Substantia nigra (tissue), 51 donors: ENCODE measurements at places on chromosomes 7 and 10.
A peak's percentile ranks its signal among the peaks of the same experiment; 100 is the strongest.

GRCh38 chr10:59012839-59013238 lies 163.6 kb upstream of the PHYHIPL start:
- DNase-seq, result no peak

DNA sequence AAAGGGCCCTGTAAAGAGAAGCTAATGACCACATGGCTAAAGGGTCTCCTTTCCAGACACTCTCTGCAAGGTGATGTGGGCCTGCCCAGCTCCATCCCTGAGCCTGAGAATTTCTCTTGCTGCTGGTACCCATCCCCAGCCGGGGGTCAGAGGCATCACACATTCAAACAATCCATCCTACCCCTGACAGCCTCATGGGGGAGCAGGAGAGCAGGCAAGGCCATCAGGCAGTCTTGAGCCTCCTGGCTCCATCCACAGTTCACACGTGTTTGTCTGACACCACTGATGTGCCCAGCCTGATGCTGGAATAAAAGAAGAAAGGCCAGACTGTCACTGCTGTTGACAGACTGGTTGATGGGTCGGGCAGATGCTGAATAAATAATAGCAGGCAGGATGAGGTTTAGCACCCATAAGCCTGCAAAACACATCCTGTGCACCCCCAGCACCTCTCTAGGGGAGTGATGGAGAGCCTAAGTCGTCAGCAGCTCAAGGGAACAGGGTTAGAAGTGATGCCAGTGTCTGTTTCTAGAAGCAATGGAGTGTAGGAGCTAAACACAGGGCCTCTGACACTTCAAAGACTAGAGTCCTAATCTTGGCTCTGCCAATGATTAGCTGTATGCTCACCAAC lies 43.5 kb downstream of the TLL2 start:
- peak; percentile 19 for DNase-seq

GRCh38 chr7:27920281-27920946 lies 180.5 kb downstream of the TAX1BP1 start:
- DNase-seq, result no peak

GRCh38 chr7:136911344-136911743 lies 42.9 kb downstream of the CHRM2 start:
- no peak for DNase-seq

GRCh38 chr7:107728276-107728675 lies 15.7 kb upstream of the CBLL1 start:
- no peak for DNase-seq

DNA sequence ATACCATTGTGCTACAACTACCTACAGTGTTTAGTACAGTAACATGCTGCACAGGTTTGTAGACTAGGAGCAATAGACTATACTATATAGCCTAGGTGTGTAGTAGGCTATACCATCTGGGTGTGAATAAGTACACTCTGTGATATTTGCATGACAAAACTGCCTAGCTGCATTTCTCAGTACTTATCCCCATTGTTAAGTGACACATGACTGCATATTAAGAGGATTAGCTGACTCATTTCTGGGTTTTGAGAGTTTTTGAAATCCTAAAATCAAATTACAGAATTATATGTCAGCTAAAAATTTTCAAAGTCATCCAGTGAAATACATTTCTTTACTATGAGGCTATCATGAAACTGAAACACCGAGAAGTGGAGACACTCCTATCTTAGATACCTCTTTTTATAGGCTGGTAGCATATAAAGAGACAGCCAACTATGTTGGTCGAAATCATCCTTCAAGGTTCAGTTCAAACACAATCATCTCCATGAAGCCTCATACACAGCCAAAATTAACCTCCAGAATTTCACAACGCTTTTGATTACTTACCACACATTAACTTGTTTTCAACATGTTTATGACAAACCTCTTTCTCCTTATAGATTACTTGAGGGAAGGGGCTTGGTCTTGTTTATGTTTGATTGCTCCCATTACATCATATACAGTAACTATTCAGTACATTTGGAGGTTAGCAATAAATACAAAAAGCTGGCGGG lies 89.8 kb upstream of the ANK3 start:
- DNase-seq, result no peak

- no peak for DNase-seq
Measured at GRCh38 chr10:125231116-125231812, 70.9 kb upstream of the CTBP2 start.

GRCh38 chr10:127279334-127279774 lies 83.0 kb upstream of the INSYN2A start:
- DNase-seq, result no peak

GRCh38 chr10:132054564-132054963 lies 11.2 kb upstream of the JAKMIP3 start:
- no peak for DNase-seq

- DNase-seq, result no peak
Measured at GRCh38 chr7:115831371-115831770, 199.2 kb downstream of the TFEC start.

DNA sequence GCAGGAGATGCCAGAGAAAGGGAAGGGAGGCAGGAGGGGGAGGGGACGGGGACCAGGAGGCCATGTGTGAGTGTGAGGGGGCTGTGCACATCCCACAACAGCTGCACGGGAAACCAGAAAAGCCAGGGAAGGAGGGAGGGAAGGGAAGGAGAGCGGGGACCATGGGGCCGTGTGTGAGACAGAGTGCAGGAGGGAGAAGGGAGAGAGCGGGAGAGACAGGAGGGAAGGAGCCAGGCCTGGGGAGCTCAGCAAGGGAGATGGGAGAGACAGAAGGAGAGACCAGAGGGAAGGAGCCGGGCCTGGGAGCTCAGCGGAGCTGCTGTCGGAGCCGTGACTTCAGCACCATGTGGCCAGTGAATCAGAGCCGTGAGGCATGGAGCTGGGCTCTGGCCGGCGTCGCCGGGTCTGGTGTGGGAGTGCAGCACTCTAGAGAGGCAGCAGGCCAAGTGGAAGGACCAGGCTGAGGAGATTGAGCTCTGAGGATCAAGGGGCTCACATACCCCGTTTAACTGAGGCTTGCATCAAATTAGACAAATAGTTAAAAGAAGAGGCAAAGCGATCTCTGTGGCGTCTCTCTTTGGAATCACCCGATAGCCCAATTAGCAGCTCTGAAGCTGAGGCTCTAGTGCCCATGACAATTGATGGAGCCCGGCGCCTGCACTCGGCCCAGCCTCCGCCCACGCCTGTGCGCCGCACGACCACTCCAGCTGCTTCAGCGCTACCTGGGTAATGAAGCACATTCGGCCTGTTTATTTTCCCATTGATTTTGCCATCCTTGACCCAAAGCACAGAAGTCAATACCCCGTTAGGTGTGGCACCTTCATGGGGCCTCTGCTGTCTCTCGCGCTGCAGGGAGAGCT lies 150.4 kb downstream of the MAD1L1 start:
- DNase-seq, result no peak

- DNase-seq, result no peak
Measured at GRCh38 chr7:25662841-25663800, 434.8 kb upstream of the NPVF start.

DNA sequence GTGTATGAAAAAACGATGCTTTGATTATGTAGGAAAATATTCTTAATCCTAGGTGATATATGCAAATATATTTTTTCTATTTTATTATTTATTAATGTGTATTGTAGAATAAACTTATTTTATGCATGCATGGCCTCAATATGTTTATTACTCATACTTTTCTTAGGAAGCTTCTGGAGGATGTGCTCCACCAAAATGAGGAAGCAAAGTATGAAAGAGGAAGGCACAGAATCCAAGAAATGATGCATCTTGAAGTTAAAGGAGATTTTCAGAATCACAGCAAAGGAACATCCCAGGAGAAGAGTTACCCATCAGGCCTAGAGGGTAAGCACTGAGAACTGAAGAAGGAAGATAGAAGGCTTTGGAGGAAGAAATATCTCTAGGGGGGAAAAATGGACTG lies 35.0 kb upstream of the MRPS16 start:
- DNase-seq, result no peak

DNA sequence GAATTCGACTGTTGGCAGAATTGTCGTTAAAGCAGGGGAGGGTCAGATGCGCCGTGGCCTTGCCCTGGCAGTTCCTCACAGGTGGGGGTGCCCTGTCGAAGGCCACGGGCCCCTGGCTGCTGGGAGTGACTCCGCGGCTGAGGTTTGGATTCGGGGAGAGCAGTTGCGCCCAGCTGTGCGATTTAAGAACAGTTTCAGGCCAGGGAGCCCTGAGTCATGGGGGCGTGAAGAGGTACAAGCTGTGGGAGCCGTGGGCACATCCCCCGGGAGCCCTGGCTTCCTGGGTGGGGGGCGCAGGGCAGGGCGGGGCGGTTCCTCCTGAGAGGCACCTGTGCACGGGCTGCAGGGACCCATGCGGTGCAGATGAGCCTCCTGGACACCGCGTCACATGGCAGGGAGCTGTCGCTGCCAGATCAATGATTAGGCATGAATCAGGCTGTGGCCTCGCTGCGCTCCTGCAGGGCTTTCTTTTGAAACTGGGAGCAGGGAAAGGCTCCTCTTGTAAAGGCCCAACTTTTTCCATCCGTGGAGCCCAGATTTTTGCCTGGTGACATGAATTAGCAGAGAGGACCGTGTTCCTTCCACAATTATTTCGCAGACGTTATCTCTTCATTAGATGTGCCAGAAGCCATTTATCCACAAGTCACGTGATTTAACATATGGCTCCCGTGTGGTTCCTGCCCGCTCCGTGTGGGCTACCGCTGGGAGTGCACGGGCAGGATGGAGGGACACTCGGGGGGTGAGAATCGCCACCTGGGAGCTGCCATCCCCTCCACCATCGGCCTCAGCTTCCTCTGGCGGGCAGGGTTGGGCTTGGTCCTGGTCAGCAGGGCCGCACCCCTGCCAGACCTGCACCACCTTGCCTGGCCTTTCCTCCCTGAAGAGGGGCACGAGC lies 918 bp downstream of the PWWP2B start:
- no peak for DNase-seq

GRCh38 chr10:12556039-12556438 lies 206.7 kb downstream of the CAMK1D start:
- no peak for DNase-seq

- no peak for DNase-seq
Measured at GRCh38 chr10:52756966-52757365, 15.6 kb downstream of the MBL2 start.

GRCh38 chr7:47552621-47553020 lies 29.3 kb downstream of the TNS3 start:
- DNase-seq, result no peak

- DNase-seq, result no peak
Measured at GRCh38 chr10:88896372-88896993, 16.4 kb downstream of the STAMBPL1 start.

DNA sequence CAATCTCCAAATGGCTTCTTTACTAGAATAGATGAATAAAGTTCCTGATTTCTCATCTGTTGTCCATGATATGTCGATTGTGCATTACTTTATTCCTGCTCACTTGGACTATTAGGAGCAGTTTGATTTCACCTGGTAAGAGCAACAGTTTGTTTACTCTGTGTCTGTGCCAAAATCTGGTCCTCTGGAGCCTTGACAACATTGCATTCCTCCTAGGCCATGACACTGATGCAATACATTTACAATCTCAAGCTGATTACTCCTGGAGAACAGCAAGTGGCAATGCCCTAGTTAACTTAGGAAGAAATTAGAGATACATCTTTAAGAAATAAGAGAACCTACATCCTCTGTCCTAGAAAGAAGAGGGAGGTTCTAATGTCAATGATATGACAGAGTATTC lies 71.8 kb downstream of the SGCE start:
- no peak for DNase-seq

DNA sequence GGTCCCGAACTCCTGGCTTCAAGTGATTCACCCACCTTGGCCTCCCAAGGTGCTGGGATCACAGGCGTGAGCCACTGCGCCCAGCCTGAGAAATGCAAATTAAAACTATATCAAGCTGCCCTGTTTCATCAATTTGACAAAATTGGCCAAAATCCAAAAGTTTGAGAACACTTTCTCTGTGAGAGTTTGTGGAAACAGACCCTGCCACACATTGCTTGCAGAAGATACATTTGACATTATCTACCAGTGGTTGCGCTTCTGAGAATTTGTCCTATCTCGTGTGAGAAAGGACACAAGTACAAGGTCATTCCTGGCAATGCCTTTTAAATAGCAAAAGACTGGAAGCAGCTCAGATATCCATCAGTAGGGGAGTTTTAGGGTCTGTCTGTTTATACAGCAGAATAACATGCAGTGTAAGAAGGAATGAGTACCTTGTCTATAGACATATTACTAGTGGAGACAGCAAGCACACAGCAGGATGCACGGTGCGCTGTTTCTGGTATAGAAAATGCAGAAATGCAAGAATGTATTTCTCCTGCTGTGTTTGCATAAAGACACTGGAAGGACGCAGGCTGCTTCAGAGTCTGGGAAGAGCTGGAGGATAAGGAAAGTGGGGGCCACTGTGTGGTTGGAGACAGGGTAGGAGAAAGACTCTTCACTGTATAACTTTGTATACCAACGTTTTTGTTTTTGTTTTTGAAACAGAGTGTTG lies 4.3 kb downstream of the LHPP start:
- DNase-seq, result no peak

DNA sequence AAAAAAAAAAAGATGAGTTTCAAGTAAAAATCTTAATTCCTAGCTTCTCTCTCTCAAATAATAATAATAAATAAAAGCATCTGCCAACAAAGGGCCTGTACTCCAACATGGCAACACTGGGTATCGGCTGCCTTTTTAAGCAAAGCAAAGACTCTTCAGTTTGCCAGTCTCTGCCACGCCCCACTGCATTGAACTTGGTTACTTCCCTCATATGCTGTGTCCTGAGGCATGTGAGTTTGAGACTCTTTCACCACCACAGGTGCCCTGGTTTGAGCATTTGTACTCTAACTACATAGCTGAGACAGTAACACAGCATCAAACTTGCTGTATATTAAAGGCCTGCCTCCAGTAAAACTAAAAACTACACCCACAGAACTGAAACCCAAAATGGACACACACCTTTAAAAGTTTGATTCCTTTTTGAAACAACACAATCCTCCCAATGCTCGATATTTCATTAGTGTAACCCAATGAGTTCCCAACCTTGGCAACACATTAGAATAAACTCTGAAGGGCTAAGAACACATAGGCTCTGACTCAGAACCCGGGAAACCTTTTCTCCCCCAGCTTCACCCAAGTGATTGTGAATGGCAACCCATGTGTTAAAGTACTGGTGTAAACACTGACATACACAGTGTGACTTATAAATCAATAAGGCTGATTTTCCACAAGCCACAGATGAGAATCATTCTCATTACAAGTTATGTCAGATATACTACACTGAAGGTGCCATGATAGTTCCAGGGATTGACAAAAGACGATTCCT lies 12.0 kb downstream of the JAZF1 start:
- DNase-seq, result no peak

- DNase-seq, result no peak
Measured at GRCh38 chr10:79264942-79265341, 82.3 kb upstream of the PPIF start.

- DNase-seq, result no peak
Measured at GRCh38 chr10:70856454-70856853, 31.9 kb downstream of the PCBD1 start.

DNA sequence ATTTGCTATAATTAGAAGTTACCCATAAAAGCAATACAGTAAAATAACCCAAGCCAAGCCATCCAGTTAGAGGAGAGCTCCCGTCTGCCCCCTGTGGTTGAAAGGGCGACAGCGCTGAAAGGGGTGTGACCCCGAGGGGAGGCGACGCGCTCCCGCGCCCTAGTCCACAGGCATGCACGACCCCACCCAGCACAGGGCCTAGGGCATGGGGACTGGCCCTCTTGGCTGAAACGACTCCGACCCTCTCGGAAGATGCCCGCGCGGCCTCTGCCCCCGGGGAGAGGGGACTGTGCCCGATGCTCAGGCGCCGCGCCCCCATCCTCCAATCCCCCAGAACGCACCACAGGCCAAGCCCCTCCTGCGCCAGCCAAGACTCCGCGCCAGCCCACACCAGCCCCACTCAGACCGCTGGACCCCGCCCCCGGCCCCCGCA lies 64.0 kb downstream of the CSGALNACT2 start:
- DNase-seq, result no peak

- DNase-seq, result no peak
Measured at GRCh38 chr10:16789261-16789660, 28.0 kb downstream of the RSU1 start.
